ENCODE measurements at places on chromosomes 16 and 17.

DNA sequence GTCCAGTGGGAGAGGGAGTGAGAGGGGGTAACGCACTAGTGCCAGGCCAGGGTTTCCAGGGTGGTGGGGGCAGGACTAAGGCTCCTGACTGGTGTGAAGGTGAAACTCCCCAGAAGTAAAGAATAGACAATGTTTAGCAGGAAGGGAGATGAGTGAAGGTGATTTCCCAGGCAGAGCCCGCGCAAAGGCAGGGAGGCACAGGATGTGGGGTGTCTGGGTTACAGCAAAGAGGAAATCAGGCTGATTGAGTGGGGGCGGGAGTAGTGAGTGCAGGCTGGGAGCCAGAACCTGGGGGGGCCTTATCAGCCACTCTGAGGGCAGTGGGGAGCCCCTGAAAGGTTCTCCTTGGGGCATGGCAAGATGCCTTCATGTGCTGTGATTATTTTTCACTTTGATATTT, 167.5 kb downstream of the UTP18 start:
- DNase-seq: peak; percentile 41

DNA sequence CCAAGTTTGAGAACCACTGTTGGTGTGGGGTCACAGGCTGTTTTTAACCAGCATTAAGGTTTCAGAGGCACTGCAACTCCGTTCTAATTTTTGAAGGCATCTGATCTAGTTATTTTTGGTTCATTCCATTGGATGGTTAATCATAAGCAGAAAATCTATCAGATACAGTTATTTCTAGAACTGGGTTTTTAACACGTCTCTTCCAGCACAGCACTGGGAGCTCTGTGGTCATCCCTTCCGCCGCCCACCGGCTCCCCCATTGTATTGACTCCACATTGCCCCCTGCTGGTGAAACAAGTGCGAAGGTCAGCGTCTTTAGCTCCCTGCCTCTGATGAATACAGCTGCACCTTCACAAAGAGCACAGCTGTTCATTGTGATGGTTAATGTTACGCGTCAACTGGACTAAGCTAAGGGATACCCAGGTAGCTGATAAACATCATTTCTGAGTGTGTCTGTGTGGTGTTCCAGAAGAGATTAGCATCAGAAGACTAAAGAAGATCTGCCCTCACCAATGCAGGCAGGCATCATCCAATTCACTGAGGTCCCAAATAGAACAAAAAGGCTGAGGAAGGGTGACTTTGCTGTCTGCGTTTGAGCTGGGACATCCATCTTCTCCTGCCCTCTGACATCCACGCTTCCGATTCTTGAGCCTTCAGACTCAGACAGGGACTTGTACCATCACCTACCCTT, 8.5 kb downstream of the CCL18 start:
- peak; percentile 82 for DNase-seq

DNA sequence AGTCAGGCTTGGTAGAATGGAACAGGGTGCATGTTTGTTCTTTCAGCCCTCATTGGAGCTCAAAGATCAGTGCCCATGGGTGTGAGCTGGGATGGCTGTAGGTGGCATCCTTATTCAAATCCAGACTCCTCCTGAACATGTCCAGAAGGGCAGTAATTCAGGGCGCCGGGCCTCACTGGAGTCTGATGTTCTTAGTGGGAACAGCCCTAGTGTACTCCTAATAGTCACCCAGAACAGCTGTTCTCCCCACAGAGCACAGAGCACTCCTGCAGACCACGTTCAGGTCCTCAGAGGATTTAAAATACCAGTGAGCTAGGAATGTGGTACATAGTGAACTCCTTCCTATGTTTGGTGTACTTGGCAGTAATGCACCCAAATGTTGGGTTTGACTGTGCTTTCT, 96.2 kb downstream of the BANP start:
- no peak for DNase-seq

- DNase-seq: no peak
These were observed 143.4 kb downstream of the MSI2 start for GRCh38 chr17:57399690-57400089.

DNA sequence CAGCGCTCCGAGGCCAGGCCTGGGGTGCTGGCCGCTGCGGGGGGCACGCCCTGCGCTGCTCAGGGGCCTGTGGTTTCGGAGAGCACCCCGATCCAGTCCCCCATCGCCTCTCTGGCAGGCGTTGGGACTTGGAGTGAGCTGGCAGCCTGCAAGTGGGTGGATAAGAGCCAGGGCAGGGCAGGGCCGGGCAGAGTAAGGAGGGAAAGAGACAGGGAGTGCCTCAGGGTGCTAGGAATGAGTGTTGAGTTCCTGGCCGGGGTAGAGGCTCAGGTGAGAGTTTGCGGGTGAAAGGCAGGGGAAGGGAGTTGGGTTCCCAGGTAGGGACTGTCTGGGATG, 1.3 kb downstream of the CDH13 start:
- DNase-seq: no peak

- no peak for DNase-seq
These were observed 28.6 kb downstream of the DCAKD start for GRCh38 chr17:45022655-45023339.

GRCh38 chr16:63614429-63614828, 1507.4 kb downstream of the CDH11 start:
- no peak for DNase-seq

DNA sequence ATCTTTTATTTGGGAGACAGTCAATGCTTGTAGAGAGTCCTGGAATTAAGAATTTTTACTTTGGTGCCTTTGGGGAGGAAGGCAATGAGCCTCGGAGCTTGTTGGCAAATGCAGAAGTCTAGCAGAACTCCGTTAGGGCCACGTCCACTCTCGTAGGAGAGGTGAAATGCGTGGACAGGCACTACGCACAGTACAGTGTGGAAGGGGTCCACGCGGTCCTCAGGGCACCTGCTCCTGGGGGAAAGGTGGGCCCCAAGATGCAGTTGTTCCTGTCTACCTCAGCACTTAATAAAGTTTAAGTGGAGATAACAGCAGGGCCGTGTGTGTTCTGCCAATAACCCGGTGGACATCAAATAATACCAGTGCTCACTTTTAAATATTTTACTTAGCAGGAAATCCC, 1.8 kb downstream of the RAB11FIP3 start:
- DNase-seq: no peak

GRCh38 chr17:73706428-73706827, 62.2 kb upstream of the SDK2 start:
- no peak for DNase-seq

DNA sequence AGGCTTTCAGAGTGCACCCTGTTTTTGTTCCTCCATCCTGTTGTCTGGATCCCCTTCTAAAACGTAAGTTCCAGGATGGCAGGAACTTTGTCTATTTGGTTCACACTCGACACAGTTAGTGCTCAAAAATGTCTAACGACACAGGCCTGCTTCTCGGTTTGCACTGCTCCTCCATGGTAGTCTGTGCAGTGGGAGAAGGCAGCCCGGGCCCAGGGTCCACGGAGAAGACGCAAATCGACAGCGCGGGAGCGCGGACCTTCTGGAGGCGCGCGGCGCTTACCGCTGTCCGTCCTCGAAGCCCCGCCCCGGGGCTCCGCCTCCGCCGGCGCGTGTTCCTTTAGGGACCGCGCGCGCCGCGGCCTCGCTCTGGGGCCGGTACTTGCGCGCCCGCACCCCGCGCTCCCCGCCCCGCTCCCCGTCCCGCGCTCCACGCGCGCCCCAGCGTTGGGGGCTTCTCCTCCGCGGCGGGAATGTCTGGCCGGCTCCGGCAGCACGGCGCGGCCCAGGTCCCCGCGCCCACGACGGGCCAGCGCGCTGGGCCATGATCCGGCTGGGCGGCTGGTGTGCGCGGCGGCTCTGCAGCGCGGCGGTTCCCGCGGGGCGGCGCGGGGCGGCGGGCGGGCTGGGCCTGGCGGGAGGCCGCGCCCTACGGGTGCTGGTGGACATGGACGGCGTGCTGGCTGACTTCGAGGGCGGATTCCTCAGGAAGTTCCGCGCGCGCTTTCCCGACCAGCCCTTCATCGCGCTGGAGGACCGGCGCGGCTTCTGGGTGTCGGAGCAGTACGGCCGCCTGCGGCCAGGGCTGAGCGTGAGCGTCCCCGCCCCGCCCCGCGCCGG, at the start of gene NT5M:
Gene NT5M (plus strand): TSS at position 364 of the 837 bp plus-strand sequence. CDS start 178 bp downstream, at position 542.
- DNase-seq: peak; percentile 82

DNA sequence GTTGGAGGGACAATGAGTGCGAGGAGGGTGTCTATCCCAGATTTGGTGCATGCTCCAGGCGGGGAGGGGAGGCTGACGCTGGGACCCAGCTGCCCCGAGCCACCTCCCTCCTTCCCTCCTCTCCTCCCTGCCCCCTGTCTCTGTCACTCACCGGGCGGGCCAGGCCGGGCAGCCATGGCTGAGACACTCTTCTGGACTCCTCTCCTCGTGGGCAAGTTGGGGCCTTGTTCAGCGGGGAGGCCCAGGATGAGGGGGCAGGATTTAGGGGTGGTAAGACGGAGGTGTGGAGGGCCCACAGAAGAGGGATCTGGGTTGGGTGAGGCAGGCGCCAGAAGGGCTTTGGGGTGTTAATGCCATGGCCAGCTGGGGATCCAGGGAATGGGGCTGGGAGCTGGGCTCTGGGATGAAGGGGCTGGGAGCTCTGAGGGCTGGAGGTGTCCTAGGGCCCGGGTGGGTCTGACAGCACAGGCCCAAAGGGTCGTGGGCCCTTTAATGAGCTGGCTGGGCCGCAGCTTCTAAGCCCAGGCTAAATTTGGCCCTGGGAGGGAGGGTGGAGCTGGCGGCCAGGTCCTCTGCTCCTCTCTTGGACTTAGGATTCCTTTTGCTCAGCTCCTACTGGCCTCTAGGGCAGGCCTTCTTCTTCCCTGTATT, at the start of gene SGCA:
Gene SGCA (plus strand): TSS at position 139 of the 651 bp plus-strand sequence. CDS start 36 bp downstream, at position 175.
- no peak for DNase-seq

GRCh38 chr17:50661795-50662391, 27.2 kb downstream of the ABCC3 start:
- DNase-seq: peak; percentile 20

GRCh38 chr16:28607116-28607623, 2.7 kb downstream of the SULT1A1 start:
- DNase-seq: no peak

- no peak for DNase-seq
These were observed 267.3 kb downstream of the MAP2K4 start for GRCh38 chr17:12287953-12288352.

GRCh38 chr17:9239793-9240658, 218.7 kb downstream of the NTN1 start:
- peak; percentile 75 for DNase-seq

- DNase-seq: no peak
These were observed 383.6 kb downstream of the UTP18 start for GRCh38 chr17:51643702-51644490.

DNA sequence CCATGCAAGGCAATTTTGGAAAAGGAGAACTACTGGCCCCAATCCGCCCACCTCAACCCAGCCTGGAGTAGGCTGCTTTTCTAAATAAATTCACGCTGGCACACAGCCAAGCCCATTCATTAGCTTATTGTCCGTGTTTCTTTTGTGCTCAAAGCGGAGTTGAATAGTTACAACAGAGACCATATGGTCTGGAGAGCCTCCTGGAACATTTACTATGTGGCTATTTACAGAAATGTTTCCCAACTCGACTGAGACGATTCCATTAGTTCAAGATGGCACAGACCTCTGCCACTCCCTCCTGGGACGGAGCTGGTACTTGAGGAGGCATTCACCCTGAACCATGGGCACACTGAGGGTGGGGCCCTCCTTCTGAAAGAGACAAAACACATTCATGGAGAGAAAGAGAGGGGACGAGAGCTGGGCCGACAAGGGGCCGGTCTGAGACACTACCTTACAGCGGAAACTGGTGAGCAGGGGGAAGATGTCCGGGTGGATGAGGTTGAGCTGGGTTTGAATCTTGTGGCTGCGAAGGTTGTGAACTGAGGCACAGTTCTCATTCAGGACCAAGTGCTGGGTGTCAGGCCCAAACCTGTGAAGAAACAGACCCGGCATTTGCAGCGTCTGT, 15.7 kb downstream of the ELAC2 start:
- no peak for DNase-seq

DNA sequence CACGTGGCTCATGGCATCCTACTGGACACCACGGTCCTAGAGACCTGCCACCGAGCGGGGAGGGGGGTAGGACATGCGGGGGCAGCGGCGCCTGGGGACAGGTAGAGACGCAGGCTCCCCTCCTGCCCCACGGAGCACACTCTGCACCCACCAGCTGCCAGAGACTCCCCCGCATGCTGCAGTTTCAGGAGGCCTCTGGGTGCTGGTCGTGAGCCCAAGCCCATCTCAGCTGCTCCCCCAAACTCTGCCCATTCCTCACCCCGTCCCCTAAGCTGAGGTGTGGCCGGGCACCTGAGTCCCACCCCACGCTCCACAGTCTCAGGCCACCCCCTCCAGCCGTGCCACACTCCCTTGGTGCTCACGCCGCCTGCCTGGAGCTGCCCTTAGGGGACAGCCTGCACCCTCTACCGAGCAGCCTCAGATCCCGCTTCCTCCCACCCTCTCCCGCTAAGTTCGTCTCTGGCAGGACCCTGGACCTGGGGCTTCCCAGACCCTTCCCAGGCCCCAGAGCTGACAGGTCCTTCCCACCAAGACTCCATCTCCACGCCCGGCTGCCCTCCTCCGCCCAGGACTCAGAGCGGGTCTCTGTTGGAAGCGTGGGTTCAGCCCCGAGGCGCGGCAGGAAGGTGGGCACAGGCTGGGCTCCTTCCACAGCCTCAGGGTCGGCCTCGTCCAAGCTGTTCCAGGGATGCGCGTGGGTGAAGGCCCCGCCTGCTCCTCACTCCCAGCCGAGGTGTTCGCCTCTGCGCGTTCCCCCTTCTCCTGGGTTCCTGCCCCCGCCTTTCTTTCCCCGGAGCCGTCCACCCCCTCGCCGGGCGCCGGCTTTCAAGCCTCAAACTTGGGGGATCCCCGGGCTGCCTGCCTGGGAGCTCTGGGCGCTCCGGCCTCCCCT, 1.3 kb downstream of the RAB40B start:
- peak; percentile 20 for DNase-seq

- DNase-seq: no peak
These were observed 20.7 kb upstream of the MRTFB start for GRCh38 chr16:14050291-14051027.

GRCh38 chr16:77873066-77873465, 84.7 kb downstream of the VAT1L start:
- DNase-seq: no peak

- DNase-seq: no peak
These were observed 66.3 kb upstream of the GSE1 start for GRCh38 chr16:85546585-85547447.

DNA sequence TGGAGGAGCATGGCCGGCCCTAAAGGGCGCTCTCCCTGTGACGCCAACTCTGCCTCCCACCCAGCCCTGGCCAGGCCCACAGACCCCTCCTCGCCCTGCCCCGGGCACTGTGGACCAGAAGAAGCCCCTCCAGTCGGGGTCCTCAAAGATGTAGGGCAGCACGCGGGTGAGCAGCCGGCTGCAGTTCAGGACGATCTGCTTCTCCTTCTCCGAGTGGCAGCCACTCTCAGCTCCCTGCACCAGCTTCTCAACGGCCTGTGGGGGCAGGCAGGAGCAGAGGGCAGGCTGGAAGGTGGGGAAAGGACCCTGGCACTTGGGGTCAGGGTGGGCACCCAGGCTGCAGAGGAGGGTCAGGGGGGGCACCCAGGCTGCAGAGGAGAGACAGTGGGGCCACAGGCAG, 8.9 kb downstream of the HID1 start:
- DNase-seq: no peak

GRCh38 chr16:72956124-72957064, 91.5 kb downstream of the ZFHX3 start:
- no peak for DNase-seq

GRCh38 chr17:75827308-75828075, 16.7 kb downstream of the UNC13D start:
- peak; percentile 73 for DNase-seq

- DNase-seq: no peak
These were observed 1527.7 kb upstream of the CDH8 start for GRCh38 chr16:63563819-63564505.

GRCh38 chr16:86755571-86756006, 177.2 kb downstream of the FOXL1 start:
- no peak for DNase-seq

GRCh38 chr17:36807496-36808179, 129.6 kb upstream of the LHX1 start:
- DNase-seq: no peak
